Lower leg skin (tissue), 4 donors: ENCODE measurements at places on chromosomes 2 and 18. TPM values are rescaled to one million over a fixed set of nuclear protein-coding genes. Genes with fewer than 3 reads are reported as not detected.

DNA sequence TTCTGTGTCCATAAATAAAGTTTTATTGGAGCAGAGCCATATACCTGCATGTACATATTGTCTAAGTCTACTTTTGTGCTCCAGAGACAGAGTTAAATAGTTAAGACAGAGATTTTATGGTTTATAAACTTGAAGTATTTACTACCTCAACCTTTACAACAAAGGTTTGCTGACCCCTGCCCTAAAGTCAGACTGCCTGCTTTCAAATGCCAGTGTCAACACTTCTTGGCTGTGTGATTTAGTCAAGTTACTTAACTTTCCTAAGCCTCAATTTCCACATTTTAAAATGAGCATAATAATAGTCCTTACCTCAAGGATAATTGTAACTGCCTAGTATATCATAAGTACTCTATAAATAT is 44.4 kb upstream of the ITPRID2 start:
- DNase-seq: no peak

DNA sequence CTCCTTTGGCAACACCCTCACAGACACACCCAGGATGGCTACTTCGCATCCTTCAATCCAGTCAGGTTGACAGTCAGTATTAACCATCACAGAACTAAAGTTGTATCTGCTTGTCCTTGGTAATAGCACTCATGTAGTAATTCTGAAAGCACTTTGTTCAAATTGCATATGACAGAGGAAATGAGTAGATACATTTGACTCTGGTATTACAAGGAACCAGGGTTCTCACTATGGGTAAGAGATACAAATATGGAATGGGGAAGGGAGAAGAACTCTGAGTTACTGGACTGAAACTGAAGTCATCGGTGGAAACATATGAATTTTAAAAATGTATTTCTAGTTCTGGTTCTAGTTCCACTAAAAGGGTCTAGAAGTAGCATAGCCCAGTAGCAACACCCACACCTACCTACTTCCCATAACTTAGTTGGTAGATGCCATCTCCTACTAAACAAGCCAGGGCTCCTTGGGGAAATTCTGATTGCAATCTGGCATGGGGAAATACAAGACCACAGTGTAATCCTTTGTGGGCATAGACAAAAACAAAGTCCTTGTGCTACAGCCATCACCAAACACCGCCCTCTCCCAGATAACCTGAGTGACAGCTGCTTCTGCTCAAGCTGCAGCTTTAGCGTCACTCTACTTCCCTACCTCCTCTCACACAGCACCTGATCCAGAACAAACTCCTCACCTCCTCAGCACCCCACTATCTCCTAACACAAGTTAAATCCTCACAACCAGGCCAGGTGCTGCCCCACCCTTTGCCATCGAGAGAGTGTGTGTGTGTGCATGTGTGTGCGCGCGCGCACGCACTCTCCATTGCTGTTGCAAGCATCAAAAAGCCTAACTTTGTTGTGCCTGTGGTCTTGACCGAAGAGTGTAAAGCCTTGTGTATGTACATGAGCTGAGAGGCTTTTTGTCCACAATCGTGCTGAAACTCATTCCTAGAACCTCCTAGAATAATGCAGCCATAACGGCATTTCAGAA is 31.4 kb upstream of the CD226 start:
- DNase-seq: no peak

Gene SULT1C4
- total RNA-seq: 2.4 TPM

Gene SPOPL
- total RNA-seq: 20.6 TPM

DNA sequence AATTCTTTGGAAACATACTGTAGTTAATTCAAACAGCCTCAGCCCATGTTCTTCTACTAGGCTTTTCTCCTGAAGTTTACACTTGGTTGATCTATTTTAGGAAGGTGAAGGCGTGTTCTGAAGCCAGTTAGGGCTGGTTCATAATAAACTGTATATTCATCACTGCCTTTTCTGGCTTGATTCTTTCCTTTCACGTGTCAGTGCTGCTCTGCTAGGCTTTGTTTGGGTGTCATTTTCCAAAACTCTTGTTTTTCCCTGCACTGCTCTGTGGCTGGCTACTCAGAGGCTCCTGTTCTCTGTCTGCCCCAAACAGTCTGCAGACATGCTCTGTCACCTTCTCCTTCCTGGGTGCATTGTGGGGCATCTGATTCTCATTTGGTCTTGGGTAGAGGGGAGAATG is 136.1 kb downstream of the PARD3B start:
- DNase-seq: no peak

DNA sequence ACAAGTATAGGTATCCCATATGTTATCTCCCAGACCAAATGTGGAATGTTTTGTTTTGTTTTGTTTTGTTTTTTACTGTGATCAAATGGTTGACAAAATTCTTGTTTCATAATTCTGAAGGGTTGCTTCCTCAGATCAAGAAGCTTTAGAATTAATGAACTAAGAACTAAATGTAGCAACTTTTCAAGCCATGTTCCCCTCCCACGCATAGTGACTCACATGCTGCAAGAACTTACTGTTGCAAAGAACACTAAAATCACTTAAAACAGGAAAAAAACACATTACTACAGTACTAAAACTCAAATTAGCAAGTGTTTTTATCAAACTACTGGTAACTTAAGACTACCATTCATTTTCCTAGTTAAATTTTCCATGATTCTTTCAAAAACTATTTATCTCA is 30.6 kb downstream of the HNRNPLL start:
- no peak for DNase-seq
